ENCODE measurements at places on chromosomes 7 and 10.

DNA sequence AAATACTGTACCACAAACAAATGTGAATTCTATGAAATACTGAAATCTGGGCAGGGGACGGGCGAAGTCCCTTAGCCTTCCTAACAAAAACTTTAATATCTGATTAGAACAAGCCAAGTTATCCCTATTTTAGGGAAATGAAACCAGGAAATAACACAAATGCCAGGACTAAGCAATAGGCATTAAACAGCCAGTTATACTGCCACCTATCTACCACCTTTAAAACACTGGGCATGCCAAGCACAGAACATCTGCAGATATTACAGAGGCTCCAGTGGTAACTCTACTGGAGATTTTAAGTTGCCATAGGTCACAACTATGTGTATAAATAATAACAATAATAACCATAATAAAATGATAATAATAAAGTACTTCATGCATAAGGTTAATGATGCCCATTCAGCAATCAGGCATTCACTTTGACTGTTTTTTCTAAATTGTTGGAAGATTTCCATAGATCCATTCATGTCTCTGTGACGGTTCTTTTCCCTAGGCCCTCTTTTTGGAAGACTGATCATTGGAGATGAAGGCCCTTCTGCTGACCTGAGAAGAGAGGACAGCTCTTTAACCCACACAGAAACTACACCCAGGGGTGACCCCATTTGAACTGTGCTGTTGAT is 195.7 kb downstream of the CACNA2D1 start:
- DNase-seq = no peak

DNA sequence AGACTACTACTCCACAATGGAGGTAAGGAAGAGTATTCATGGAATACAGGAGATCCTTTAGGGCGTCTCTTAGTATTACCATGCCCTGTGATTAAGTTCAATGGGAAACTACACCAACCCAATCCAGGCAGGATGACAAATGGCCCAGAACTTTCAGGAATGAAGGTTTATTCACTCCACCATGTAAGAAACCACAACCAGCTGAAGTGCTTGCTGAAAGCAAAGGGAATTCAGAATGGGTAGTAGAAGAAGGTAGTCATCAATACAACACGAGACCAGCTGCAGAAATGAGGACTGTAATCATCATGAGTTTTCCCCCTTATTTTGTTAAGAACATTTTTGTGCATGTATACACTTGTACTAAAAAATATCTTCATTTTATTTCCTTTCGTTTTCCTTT is 76.6 kb downstream of the GPR37 start:
- no peak for DNase-seq

GRCh38 chr7:50335795-50336754 is 31.6 kb downstream of the IKZF1 start:
- no peak for DNase-seq

DNA sequence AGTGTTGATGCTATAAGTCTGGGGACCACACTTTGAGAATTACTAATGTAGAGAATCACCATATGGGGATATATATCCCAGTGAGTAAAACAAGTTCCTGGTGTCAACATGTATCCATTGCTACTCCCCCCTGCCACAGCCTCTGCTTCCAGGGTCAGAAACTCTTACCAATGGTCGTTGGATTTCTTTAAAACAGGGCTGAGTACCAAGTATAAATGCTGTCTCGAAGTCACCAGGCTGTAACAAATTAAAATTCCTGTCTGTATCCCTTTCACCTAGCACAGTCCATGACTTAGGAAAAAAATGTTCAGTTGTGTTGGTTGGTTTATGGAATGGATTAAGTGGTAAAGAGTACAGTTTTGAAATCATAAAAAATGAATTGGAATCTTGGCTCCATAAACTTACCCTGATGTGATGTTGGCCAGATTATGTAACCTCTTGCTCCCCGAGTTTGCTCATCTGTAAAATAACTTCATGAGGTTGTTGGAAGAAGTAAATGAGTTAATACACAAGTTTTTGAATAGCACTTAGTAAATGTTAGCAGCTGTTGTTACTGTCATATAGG is 364.0 kb upstream of the LRGUK start:
- no peak for DNase-seq

- DNase-seq = no peak
These were observed 21.4 kb upstream of the SMC3 start for GRCh38 chr10:110546077-110546476.

DNA sequence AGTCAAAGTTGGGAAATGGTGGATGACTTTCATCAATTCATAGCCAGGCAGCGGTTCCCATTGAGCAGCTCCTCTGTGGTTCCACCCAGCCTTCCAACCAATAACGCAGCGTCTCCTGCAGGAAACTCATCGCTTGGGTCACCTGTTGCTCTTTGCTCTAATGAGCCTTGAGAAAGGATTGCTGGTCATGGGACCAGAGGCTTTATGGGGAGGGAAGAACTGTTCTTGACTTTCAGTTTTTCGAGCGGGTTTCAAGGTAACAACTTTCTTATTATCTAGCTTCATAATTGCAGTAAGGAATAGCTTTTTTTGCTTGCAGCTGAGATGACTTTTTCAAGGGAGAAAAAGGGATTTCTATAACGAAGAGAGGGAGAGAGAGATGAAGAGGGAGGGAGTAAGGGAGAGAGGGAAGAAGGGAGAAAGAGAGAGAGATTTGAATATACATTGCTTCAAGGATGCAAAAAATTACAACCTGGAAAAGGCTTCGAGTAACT is 405 bp upstream of the ENTPD1 start:
- peak; percentile 74 for DNase-seq

DNA sequence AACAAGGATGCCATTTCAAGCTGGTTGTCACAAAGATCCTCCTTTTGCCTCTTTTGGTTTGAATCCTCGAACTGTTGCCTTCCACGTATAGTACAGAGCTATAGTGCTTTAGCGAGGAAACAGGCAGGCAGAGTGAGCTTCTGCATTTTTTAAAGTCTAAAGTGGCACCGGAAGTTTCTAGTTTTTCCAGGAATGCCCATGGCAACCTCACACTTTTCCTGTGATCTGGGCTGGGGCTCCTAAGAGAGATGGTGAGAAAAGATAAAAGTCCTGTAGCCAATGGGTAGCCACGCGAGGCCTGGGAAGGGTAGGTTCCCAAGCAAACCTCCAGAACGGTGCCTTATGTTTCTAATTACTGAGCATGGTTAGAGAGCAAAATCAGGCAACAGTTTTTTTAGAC is 76.7 kb downstream of the CALD1 start:
- DNase-seq = no peak

GRCh38 chr10:28217848-28218247 is 85.0 kb downstream of the MPP7 start:
- DNase-seq = no peak

- DNase-seq = no peak
These were observed 6.5 kb downstream of the TSPAN15 start for GRCh38 chr10:69457771-69458237.

GRCh38 chr7:137395420-137395819 is 51.9 kb upstream of the PTN start:
- DNase-seq = no peak
